SIG-M5 (cell line): ENCODE measurements at places on chromosomes 1 and 21.

- peak; percentile 37 for DNase-seq
Observed at GRCh38 chr1:183543619-183544204, 46.5 kb downstream of the NCF2 start.

DNA sequence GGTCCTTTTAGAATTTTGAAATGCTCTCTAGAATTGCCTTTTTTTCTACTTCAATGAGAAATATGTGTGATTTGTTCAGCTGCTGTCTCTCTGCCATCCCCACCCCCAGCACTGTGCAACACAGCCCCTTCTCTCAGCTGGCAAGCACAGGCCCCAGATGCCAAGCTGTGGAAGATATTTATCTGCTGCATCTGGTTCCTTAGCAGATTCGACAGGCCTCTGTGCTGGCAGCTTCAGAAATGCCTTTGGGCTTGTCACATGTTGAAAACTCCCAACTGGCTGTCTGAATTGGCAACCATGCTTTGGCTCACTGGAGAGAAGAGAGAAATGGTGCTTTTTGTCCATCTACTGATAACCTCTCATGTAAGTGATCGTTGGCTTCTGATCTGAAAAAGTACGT lies 206.7 kb upstream of the C1orf87 start:
- DNase-seq: no peak

DNA sequence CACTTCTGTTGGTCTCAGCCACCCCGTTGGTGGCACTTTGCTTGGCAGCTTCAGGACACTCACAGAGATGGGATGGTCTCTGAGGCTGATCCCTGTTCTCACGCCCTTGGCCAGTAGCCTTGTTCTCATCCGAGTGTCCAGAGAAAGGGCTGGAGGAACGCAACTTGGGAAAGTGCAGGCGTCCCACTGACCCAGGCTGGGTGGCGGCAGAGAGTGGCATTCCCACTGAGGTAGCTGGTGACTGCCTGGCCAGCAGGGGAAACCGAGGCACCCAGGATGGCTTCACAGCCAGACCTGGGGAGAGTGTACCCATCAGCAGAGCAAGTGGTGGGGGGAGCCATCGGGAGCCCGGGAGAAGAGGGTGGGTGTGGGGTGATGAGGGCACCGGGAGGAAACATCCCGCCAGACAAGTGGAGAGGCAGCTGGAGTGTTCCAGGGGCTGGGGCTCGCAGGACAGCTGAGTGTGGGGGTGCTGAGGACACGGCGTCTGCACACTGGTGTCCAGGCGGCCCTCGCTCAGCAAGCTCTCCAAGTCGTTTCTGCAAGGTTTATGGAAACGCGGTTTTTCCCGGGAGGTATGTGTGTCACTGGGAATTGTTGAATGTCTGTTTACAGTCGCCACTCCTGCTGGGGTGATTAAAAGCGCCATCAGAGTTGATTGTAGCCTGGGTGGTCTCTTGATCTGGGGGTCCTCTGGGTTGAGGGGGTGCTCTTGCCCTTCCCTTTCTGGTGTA lies 97.8 kb downstream of the SIK1 start:
- DNase-seq: no peak

- DNase-seq: no peak
Observed at GRCh38 chr1:39359028-39359570, 132.3 kb upstream of the BMP8A start.

- DNase-seq: no peak
Observed at GRCh38 chr1:82818586-82818985, 1017.9 kb downstream of the ADGRL2 start.
